Stimulated activated CD4-positive, alpha-beta T cell treated with anti-CD3 and anti-CD28 coated beads, Interleukin-4, amount 100 ng/mL, for 4 hours (primary cell): ENCODE measurements at places on chromosomes 13 and 19.

DNA sequence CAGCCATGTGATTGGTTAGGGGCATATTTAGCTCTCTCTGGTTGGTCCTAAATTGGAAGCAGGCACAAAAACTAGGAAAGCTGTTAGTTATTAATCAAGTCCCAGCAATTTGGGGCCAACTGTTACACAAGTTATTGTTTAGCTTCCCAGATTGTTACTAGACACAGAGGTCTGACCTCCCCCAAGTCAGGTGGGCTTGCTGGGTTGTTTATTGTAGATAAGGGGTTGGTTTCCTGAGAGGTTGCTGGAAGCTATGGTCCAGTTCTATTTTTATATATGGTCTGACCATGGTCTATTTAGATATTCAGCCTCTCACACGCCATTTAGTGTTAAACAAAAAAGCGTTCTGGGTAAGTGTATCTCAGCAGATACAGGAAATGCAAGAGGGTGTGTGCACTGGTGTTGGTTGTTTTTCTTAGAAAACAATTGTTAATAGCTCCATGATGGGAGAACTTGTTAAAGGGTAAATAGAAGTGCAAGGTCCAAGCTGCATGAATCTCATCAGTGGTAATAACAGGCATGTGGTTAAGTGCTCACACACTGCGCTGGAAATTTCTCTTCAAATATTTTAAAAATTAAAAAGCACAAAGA, 150.0 kb downstream of the RAP2A start:
- no peak for DNase-seq

GRCh38 chr19:46630586-46631205, 5.3 kb downstream of the GNG8 start:
- DNase-seq: no peak

DNA sequence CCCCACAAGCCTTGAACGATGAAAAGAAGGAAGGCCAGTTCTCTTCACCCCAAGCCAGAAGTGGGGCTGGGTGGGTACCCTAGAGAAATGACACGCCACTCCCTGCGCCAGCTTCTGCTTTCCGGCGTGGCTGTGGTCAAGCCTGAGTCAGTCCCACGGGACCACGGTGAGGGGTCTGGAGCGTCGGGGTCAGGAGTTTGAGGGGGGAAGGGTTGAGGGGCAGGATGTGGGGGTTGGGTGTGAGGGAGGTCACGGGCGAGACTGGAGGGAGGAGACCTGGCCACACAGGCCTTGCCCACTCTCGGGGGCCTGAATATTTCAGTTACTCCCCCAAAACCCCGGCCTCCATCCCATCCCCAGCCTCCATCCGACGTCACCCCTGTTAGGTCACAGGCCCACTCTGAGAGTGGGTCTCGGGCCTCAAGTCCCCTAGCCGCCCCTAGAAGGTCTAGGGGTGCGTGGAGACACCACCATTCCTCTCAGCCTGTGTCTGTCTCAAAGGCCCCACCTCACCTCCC, 500 bp upstream of the IFI30 start:
- DNase-seq: no peak

- DNase-seq: no peak
Observed at GRCh38 chr13:105471673-105472072, 1063.8 kb downstream of the EFNB2 start.

DNA sequence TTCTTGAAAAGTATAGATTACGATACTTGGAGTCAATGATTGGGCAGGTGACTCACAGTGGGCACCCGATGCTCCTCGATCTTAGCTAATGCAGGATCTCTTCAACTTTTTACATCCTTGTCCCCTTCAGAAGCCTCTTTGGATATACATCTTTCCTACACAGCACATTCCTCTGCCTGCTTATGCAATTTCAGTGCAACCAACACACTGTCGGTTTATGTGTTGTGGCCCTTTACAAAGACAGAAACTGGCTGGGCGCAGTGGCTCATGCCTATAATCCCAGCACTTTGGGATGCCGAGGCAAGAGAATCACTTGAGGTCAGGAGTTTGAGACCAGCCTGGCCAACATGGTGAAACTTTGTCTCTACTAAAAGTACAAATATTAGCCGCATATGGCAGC, 2.6 kb downstream of the GPR42 start:
- no peak for DNase-seq

GRCh38 chr13:50593207-50593606, 250.3 kb downstream of the DLEU7 start:
- no peak for DNase-seq

DNA sequence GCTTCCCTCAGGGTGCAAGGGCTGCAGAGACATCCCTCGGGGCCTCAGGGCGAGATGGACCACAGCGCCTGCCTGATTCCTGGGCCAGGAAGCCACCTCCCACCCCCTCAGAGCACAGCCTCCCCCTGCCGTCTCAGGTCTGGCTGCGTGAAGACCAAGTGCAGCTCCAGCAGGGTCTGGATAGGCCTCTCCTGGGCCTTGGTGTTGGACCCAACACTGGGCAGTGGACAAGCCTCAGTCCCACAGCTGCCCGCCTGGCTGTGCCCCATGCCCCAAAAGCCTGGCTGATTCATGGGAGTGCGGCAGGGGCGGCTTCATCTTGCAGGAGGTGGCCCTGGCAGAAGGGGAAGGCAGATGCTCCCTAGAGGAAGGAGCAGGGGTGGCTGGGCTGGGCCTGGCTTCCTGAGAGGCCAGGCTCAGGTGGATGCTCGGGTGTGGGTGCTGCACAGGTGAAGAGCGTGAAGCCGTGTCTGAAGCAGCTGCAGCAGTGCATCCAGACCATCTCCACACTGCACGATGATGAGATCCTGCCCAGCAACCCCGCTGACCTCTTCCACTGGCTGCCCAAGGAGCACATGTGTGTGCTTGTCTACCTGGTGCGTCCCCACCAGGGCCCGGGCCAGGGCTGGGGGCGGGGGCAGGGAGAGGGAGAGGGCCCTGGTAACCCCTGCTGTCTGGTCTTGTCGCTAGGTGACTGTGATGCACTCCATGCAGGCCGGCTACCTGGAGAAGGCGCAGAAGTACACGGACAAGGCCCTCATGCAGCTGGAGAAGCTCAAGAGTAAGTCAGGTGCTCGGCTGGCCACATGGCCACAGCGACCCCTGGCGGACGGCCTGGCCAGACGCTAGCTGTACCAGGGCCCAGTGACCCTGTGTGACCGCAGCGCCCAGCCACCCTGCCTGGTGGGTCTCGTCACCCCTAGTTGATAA, 21.7 kb downstream of the MAU2 start:
- DNase-seq: no peak

DNA sequence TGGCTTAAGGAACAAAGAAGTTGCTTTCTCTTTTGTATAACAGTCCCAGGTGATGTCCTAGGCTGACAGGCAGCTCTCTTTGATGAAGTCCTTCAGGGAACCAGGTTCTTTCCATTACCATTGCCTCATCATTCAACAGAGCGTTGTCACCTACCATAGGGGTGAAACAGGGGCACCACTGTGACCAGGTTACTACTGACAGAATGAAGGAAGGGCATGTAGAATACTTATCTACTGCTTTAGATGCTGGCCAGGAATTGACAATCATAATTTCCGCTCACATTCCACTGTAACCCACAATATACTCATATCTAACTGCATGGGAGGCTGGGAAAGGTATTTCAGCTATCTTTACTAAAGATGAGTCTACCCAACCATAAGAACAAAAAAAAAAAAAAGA, 148.0 kb upstream of the FNDC3A start:
- no peak for DNase-seq

- DNase-seq: no peak
Observed at GRCh38 chr19:47485210-47485609, 1.2 kb upstream of the KPTN start.

DNA sequence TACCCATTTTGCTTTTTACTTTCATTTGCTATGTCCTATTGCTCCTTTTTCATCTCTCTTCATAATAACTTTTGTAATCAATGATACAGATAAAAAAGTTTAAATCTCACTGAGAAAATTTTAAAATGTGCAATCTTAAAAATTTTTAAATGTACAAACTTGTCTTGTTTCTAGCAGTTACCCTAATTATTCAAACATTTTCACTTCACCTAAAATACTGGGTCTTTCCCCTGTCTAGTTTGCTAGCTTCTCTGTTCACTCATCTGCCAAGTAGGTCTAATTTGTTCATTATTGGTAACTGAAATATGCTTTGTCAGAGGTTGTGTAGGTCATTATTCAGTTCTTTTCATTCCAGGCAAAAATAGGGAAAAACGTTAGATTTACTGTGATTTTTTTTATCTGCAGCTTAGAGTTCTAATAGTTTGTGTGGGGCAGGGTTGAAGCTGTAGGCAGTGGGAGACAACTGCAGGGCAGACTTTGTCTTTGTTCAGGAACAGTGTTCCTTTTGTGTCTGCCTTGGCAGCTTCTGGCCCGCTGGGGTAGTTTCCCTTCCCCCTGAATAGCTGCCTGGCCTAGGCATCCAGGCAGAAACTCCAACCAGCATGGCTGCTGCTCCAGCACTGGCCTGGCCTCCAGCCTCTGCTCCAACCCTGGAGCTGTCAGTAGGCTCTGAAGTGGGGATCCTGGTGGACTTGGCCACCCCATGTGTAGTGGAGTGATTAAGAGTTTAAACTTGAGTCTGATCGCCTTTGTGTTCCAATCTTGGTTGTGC, 48.5 kb downstream of the WDFY2 start:
- DNase-seq: no peak

DNA sequence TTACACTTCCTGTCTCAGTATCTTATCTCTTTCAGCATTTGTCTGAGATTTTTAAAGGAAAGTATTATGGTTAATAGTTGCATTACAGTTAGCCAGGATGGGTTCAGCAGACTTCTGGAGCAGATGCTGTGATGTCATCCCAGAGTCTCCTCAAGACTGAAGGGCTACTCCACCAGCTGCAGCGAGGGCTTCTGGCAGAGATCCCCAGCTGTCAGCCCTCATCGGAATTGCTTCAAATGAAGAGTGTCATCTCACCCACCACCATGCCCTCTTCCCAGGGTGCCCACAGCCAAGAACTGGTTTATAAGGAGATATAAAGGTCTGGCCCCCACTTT, 84.4 kb downstream of the FAM216B start:
- no peak for DNase-seq

GRCh38 chr19:13154241-13154778, 4.1 kb downstream of the IER2 start:
- peak; percentile 61 for DNase-seq

DNA sequence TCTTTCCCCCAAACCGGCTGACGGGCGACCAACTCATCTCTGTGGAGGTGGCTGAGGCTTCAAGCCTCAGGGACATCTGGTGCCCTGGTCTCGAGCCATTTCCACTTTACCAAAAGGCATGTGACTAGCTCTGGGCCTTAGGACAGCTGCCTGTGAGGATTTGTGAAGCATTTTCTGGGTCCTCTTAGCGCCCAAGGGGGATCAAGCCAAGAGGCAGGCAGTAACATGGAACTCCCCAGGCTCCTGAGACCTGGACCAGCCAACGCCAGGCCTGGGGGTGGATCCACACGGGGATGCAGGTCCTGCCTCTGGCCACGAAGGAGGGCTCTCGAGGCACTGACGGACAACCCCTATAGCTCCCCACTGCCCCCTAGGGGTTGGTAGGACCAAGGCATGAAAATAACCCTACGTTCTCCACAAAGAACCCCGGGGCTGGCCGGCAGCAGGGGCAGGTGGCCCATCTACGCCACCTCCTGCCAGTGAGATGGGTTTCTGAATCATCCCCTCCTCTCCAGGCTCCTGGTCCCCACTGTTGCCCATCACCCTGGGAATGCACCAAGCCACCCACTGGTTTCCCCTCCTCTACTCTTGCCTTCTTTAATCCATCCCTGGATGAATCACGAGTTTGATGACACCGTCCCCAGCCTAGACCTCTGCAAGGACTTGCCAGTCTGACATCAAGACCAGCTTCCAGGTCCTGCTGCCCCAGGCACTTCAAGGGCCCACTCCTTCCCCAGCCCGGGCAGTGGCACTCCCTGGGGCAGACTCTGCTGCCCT, 7.0 kb upstream of the MYDGF start:
- no peak for DNase-seq

GRCh38 chr13:30697996-30698401, 37.3 kb upstream of the ALOX5AP start:
- no peak for DNase-seq

GRCh38 chr13:99151516-99151915, 49.1 kb upstream of the UBAC2 start:
- DNase-seq: no peak

DNA sequence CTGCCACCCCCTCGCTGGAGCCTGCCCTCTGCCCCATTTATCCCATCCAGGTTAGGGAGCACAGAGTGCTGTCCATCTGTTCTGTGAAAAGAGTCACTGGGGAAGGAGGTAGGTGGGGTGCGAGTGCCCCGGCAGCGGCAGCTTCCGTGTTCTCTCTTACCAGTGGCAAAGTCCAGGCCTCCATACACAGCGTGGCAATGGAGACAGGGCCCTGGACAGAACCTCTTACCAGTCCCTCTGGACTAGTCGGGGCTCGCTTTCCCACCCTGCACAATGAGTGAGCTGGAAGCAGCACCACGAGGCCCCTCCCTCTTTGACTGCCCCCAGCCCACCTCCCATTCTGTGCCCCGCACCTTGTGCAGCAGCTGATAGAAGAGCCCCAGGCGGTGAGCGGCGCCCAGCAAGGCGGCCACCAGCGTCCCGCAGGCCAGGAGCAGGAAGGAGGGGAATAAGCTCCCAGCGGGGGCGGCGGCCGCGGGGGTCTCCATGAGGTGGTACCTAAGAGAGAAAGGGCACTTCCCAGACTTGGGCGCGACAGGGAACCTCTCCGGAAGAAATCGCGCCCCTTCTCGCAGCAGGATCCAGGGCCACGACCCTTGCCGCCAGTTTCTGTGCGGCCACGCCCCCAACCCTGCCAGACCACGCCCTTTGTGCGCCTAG, 17.5 kb downstream of the SYDE1 start:
- DNase-seq: peak; percentile 77

DNA sequence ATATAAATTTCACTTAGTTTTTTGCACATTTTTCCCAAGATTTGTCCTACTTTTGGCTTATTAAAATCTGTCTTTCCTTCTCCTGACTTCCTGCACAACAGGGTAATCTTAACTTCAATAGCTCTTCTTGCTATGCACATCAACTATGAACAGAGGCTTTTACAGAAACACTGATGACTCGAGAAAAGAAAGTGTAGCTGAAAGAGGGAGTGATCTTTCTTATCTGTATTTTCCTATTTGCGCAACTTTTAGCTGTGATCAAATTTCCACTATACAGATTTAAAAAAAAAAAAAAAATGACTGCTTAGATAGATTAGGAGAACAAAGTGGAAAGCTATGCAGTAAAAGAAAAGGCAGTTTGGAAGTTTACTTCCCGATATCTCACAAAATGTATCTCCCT, 406.9 kb downstream of the LIG4 start:
- DNase-seq: no peak

- DNase-seq: no peak
Observed at GRCh38 chr13:49908637-49909036, 27.5 kb downstream of the SPRYD7 start.

GRCh38 chr19:42558450-42559150, 30.3 kb upstream of the CEACAM1 start:
- DNase-seq: no peak

- DNase-seq: no peak
Observed at GRCh38 chr13:79932556-79932955, 408.4 kb downstream of the SPRY2 start.

DNA sequence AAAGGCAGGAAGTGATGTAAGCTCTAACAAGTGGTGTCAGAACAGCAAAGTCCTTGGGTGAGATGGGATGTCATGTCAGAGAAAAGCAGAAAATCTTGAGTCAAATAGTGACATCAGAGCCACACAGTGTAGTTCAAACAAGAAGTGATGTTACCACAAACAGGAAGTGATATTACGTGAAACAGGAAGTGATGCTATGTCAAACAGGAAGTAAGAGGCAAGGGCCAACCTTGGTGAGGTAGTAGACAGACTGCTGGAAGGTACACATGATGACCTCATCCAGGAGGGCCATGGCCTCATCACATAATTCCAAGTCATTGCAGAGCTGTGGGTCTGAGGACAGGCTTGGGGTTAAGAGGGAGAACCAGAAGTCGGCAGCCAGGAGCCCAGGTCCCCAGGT, 7.0 kb upstream of the MAMSTR start:
- no peak for DNase-seq
